ENCODE measurements at places on chromosomes 7 and 10. TPM values are rescaled to one million over a fixed set of nuclear protein-coding genes. Genes with fewer than 3 reads are reported as not detected.

GRCh38 chr7:158421361-158421760 lies 166.3 kb downstream of the PTPRN2 start:
- no peak for DNase-seq

DNA sequence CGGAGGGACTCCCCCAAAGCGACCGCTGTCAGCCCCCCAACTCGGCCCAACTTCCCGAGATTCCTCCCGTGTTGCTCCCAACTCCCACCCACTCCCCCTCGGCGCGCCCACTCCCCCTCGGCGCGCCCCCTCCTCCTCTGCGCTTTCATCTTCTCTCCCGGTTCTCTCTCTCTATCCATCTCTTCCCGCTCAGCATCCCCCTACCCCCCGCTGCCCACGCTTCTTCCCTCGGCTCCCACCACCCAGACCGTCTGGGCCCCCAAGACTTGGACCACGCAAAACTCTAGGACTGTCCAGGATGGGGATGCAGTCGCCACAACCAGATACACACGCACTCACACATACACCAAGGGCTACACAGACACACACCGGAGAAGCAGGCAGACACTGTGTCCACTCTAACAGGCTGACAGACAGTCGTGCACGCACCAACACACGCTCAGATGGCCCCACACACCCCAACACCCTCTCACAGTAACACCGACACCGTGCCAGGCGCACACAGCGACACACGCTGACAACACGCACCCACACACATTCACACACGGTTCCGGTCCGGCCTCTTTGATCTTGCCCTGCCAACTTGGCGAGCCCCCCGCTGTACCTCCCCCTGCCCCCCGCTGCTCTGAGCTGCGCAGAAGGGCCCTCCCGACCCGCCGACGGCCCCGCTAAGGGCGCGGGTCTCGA lies 1.1 kb downstream of the GRID1 start:
- no peak for DNase-seq

Gene FOXP2
- 86.8 TPM for polyA plus RNA-seq

GRCh38 chr10:20957744-20958143 lies 60.6 kb upstream of the NEBL start:
- no peak for DNase-seq
